ENCODE measurements at places on chromosomes 3 and 15. TPM values are rescaled to one million over a fixed set of nuclear protein-coding genes. Genes with fewer than 3 reads are reported as not detected.

The CIB1 gene
- polyA plus RNA-seq = 251 TPM

The SPTBN5 gene
- polyA plus RNA-seq = not detected

The PPP1R14D gene
- polyA plus RNA-seq = not detected

The ADIPOQ gene
- polyA plus RNA-seq = not detected

The DPH3 gene
- polyA plus RNA-seq = 29.9 TPM

The ELL3 gene
- polyA plus RNA-seq = 0.24 TPM
